Neuronal stem cell (in vitro differentiated cells): ENCODE measurements at places on chromosomes 6 and 20.

DNA sequence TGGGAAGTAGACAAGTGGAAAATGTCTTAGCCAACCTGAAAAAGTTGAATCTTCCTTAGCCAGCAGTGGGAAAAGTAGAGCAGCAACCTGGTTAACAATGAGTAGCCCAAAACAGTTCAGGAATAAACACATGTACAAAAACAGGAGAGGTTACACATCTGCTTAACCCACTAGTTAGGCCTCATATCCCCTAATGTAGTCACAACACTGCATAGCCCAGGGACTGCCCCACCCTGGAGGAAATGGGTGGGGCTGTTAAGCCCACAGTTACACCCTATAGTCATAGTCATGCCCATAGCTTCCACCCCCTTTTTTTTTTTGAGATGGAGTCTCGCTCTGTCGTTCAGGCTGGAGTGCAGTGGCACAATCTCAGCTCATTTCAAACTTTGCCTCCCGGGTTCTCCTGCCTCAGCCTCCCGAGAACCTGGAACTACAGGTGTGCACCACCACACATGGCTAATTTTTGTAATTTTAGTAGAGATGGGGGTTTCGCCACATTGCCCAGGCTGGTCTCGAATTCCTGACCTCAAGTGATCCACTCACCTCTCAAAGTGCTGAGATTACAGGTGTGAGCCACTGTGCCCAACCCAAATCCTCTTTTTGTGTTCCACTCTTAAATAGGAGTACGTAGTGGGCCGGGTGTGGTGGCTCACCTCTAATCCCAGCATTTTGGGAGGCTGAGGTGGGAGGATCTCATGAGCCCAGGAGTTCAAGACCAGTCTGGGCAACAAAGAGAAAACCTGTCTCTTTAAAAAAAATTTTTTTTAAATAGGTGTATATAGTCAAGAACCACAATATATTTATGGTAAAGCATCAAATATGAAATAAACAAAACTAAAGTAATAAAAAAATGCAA lies 24.5 kb downstream of the ILRUN start:
- H3K36me3 ChIP-seq = no peaks in the 10 kb centered on the region
- H3K27me3 ChIP-seq = no peaks in the 10 kb centered on the region
- no peak overlapping the region for H3K4me3 ChIP-seq
- no peak for DNase-seq

- no peak overlapping the region for H3K27ac ChIP-seq
- no peak for DNase-seq
- H3K36me3 ChIP-seq = no peaks in the 10 kb centered on the region
- no peaks in the 10 kb centered on the region for H3K27me3 ChIP-seq
- H3K4me3 ChIP-seq = no peak overlapping the region
- H3K4me1 ChIP-seq = peaks cover 3% of the 10 kb centered on the region
These were observed 118.1 kb downstream of the SYNDIG1 start for GRCh38 chr20:24587384-24588046.

- H3K36me3 ChIP-seq = no peaks in the 10 kb centered on the region
- peaks cover 83% of the 10 kb centered on the region for H3K4me1 ChIP-seq
- H3K27me3 ChIP-seq = no peaks in the 10 kb centered on the region
- peak overlapping the region; percentile 85 for H3K27ac ChIP-seq
- no peak overlapping the region for H3K4me3 ChIP-seq
These were observed 27.8 kb downstream of the FYN start for GRCh38 chr6:111845441-111845871.

- no peak overlapping the region for H3K27ac ChIP-seq
- DNase-seq = no peak
- peaks cover 3% of the 10 kb centered on the region for H3K4me1 ChIP-seq
- no peaks in the 10 kb centered on the region for H3K27me3 ChIP-seq
- no peak overlapping the region for H3K4me3 ChIP-seq
- H3K36me3 ChIP-seq = no peaks in the 10 kb centered on the region
These were observed 282.3 kb upstream of the QKI start for GRCh38 chr6:163132050-163132750.

DNA sequence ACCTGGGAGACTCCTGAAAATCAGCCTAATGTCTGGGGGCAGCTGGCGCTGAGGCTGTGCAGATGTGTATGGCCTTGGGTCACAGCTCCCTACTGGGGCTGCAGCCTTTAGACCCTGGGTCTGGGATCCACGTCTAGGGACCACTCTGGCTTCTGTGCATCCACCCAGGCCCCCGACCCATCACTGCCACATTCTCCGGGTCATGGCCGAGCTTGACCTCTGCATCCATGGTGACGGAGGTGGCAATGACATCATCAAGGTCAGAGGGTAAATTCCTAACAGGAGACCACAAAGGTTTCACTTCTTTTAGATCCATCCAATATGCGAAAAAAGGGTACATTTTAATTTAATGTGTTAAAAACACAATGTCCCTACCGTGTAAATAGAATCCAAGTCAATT lies 14.5 kb upstream of the PCMTD2 start:
- no peak for DNase-seq
- no peak overlapping the region for H3K4me3 ChIP-seq
- H3K36me3 ChIP-seq = peaks cover 2% of the 10 kb centered on the region
- H3K27me3 ChIP-seq = no peaks in the 10 kb centered on the region

DNA sequence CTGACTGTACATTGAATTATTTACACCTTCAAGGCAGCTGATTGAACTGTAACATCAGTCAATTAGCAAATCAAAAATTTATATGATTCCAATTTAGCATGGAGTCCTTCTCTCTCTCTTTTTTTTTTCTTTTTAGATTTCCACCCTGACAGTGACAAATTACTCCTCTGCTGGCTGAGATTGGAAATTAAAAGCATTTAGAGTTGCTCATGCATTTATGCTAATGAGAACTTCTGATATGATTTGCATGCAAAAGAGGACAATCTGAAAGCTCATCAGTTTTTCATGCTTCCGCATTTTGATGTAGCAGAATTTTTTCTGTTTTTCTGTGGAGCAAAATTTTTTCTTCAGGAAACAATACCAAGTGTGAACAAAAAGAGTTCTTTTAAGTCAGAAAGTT lies 130.5 kb upstream of the NOX3 start:
- no peak overlapping the region for H3K27ac ChIP-seq
- H3K4me3 ChIP-seq = no peak overlapping the region
- no peaks in the 10 kb centered on the region for H3K4me1 ChIP-seq
- no peak for DNase-seq
